Adrenal gland (tissue), 19 donors: ENCODE measurements at places on chromosomes 3 and 15. TPM values are rescaled to one million over a fixed set of nuclear protein-coding genes. Genes with fewer than 3 reads are reported as not detected.

The SCG3 gene
- polyA plus RNA-seq: 3.4 TPM

The NPAP1 gene
- polyA plus RNA-seq: 0.32 TPM

The PTX3 gene
- 1.1 TPM for polyA plus RNA-seq

The UNC13C gene
- polyA plus RNA-seq: not detected

The ANKRD63 gene
- polyA plus RNA-seq: not detected

The LMCD1 gene
- 23.9 TPM for polyA plus RNA-seq

The TMCO5A gene
- polyA plus RNA-seq: not detected

The KLHL40 gene
- not detected for polyA plus RNA-seq

The PLSCR1 gene
- polyA plus RNA-seq: 53.5 TPM

The TMIE gene
- polyA plus RNA-seq: 21.4 TPM

The DNAH12 gene
- polyA plus RNA-seq: 0.16 TPM

The TGM5 gene
- not detected for polyA plus RNA-seq

The DUOXA1 gene
- 2.9 TPM for polyA plus RNA-seq

The REC114 gene
- not detected for polyA plus RNA-seq

The ESYT3 gene
- polyA plus RNA-seq: 0.16 TPM

The RABL3 gene
- 5.8 TPM for polyA plus RNA-seq

The TMEM158 gene
- 8.5 TPM for polyA plus RNA-seq

The CPNE9 gene
- 1.6 TPM for polyA plus RNA-seq

The RTP2 gene
- polyA plus RNA-seq: not detected

The CAPN3 gene
- 72.9 TPM for polyA plus RNA-seq

The EIF4E3 gene
- 13.1 TPM for polyA plus RNA-seq

The AP3B2 gene
- 10.8 TPM for polyA plus RNA-seq

The TRH gene
- not detected for polyA plus RNA-seq

The C3orf22 gene
- not detected for polyA plus RNA-seq

The COMMD2 gene
- 39.1 TPM for polyA plus RNA-seq

The FOXB1 gene
- not detected for polyA plus RNA-seq

The ATP8B4 gene
- polyA plus RNA-seq: 2.7 TPM

The AGTR1 gene
- polyA plus RNA-seq: 20.6 TPM

The ZPLD1 gene
- not detected for polyA plus RNA-seq

The GOLGA6A gene
- polyA plus RNA-seq: 0.03 TPM

The SHC4 gene
- 1.0 TPM for polyA plus RNA-seq

The CILP gene
- polyA plus RNA-seq: 0.97 TPM

The ATP11B gene
- polyA plus RNA-seq: 16.0 TPM

The CDC25A gene
- polyA plus RNA-seq: 0.64 TPM

The HAUS2 gene
- polyA plus RNA-seq: 6.2 TPM

The SLC15A2 gene
- polyA plus RNA-seq: 2.1 TPM

The KLHL6 gene
- 1.2 TPM for polyA plus RNA-seq

The ROBO1 gene
- polyA plus RNA-seq: 12.0 TPM

The IQCF5 gene
- polyA plus RNA-seq: not detected

The NKIRAS1 gene
- 8.0 TPM for polyA plus RNA-seq

The MYRIP gene
- 1.3 TPM for polyA plus RNA-seq

The CRYBG3 gene
- polyA plus RNA-seq: 8.3 TPM

The HRG gene
- 0.26 TPM for polyA plus RNA-seq

The CLRN1 gene
- 13.7 TPM for polyA plus RNA-seq

The SPATA16 gene
- polyA plus RNA-seq: not detected

The PARP16 gene
- 15.3 TPM for polyA plus RNA-seq

The CLSTN2 gene
- polyA plus RNA-seq: 4.9 TPM

The SCAPER gene
- 5.1 TPM for polyA plus RNA-seq

The CCR9 gene
- polyA plus RNA-seq: not detected

The UCN2 gene
- 0.20 TPM for polyA plus RNA-seq

The SMC4 gene
- 29.0 TPM for polyA plus RNA-seq

The QRICH1 gene
- 69.0 TPM for polyA plus RNA-seq

The NR2F2 gene
- 27.3 TPM for polyA plus RNA-seq

The PLA1A gene
- polyA plus RNA-seq: 1.4 TPM

The MTFMT gene
- polyA plus RNA-seq: 11.2 TPM

The GOLGA8H gene
- polyA plus RNA-seq: 0.07 TPM

The ZNF80 gene
- not detected for polyA plus RNA-seq

The CCRL2 gene
- 6.8 TPM for polyA plus RNA-seq
